Mucosa of descending colon (tissue), 3 donors: ENCODE measurements at places on chromosomes 1 and 21.

GRCh38 chr1:215482079-215482478 is 85.0 kb upstream of the KCTD3 start:
- no peak for DNase-seq

DNA sequence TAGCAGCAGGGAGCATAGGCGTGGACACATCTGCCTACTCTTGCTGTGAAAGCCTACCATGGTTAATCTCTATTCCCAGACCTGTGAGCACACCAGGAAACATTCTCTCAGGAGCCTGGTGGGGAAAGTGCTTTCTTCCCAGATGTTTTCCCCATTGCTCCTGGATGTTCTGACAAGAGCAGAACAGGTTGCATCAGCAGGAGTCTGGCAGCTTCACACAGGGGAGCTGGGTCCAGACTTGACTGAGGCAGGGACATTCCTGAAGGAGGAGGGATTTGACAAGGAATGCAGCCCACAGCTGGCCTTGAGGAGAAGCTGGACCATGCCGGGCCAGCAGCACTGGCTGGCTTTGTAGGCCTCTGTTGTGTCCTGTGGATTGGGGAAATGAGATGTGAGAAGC is 21.0 kb upstream of the ARTN start:
- DNase-seq: no peak

DNA sequence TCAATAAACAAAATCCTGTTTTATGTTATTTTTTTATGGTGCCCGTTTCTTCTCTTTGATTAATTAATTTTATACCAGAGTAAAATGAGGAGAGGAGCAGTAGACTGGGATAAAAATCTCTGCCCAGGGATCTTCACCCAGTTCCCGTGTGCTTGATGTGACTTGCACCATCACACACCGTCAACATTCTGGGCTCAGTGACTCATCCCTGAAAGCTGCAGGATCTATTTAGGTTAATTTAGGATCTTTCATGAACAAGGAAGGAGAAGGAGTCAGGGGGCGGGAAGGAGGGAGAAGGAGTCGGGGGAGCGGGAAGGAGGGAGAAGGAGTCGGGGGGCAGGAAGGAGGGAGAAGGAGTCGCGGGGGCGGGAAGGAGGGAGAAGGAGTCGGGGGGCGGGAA is 182.4 kb downstream of the SMYD3 start:
- no peak for DNase-seq

- no peak for DNase-seq
Observed at GRCh38 chr1:232014941-232015340, 388.4 kb downstream of the DISC1 start.

- DNase-seq: no peak
Observed at GRCh38 chr1:107570768-107571167, 394.2 kb downstream of the VAV3 start.

- DNase-seq: no peak
Observed at GRCh38 chr1:244305776-244306341, 145.8 kb downstream of the ADSS2 start.

GRCh38 chr21:21963911-21964310 is 965.7 kb downstream of the NCAM2 start:
- DNase-seq: no peak
